Right lobe of liver (tissue), 6 donors: ENCODE measurements at places on chromosomes 1 and 21.

GRCh38 chr1:183590244-183591191 is at the start of gene NCF2:
NCF2 (minus strand) TSS chr1:183590459; CDS start chr1:183590329, 130 bp downstream.
- no peak for DNase-seq

DNA sequence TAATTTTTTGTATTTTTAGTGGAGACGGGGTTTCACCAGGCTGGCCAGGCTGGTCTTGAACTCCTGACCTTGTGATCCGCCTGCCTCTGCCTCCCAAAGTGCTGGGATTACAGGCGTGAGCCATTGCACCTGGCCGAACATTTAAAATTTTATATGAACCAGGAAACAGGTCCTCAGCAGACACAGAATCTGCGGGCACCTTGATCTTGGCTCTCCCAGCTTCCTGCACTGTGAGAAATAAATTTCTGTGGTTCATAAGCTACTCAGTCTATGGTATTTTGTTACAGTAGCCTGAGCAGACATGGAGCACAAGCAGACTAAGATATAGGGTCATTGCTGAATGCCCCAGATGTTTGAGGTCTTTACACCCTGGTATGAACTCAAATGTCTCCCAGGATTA is 23.6 kb upstream of the CTH start:
- DNase-seq, result no peak

DNA sequence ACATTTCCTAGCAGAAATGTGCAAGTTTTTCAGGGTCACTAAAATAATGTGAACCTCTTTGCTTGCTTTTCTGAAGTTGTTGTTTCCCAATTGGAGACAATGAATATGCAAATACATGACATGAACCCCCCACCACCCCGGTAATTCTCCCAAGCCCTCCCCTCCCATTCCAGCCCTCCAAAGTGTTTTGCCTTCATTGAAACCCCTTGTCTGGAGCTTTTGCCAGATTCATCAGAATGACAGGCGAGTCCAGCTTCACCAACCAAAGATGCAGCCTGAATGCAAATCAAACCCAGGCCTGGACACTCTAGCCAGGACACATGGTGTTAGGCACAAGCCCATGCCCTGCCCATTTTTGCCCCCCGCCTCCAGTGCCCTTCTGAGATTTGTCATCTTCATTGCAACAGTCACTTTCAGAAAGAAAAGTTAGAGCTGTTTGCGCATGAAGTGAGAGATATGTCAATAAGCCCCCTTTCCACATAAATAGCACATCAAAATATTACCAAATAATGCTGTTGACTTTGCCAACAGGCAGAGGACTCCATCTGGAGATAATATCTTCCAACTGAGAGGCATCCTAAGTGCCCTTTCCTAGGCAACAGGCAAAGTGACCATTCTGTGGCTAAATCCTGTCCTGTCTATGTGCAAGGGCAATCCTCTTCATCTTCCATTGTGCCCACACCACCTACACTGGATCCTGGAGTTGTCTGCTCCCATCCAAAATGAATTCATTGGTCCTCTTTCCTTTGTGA is 145.6 kb upstream of the NFIA start:
- DNase-seq, result no peak

- no peak for DNase-seq
Measured at GRCh38 chr1:163039707-163040093, 29.5 kb upstream of the RGS4 start.
